Breast epithelium (tissue), 4 donors: ENCODE measurements at places on chromosomes 1 and 21. TPM values are rescaled to one million over a fixed set of nuclear protein-coding genes. Genes with fewer than 3 reads are reported as not detected.

DNA sequence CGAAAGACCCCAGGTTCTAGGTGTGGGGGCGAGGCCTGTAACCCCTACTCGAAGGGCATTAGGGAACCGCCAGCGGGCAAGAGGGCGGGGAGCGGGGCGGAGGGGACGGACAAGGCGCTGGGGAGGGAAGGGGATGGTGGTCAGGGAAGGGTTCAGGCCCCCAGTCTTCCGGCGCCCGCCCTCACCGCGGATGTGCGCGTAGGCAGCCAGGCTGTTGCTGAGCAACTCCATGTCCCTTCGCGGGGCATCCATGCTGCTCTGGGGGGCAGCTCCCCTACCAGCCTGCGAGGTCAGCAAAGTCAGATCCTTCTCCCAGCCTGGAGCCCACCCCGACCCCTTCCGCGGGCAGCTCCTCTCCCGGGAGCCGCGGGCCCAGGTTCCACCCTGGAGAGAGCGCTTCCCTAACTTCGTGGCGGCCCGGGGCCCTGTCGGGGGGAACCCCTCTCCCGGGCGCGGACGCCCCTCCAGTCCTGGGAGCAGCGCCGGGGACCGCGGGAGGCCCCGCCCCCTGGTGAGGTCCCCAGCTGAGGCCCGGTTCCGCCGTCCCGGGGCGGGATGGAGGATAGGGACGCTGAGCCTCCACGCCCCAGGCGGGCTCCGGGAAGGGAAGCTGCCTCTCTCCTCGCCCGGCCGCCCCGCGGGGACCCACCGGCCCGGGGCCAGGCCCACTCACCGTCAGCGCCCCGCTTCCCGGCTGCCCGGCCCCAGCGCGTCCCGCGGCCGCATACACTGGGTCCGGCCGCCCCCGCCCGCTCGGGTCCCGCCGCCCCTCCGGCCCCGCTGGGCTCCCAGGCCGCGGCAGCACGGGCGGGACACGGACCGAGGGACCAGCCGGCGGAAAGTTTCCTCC is 434 bp downstream of the EVA1B start:
- no peak for DNase-seq

GRCh38 chr1:6246497-6247467 is 2.8 kb downstream of the HES3 start:
- DNase-seq = peak; percentile 83

- no peak for DNase-seq
Observed at GRCh38 chr1:213381572-213382084, 330.6 kb downstream of the RPS6KC1 start.

- DNase-seq = no peak
Observed at GRCh38 chr21:25149022-25149421, 458.3 kb downstream of the MRPL39 start.

DNA sequence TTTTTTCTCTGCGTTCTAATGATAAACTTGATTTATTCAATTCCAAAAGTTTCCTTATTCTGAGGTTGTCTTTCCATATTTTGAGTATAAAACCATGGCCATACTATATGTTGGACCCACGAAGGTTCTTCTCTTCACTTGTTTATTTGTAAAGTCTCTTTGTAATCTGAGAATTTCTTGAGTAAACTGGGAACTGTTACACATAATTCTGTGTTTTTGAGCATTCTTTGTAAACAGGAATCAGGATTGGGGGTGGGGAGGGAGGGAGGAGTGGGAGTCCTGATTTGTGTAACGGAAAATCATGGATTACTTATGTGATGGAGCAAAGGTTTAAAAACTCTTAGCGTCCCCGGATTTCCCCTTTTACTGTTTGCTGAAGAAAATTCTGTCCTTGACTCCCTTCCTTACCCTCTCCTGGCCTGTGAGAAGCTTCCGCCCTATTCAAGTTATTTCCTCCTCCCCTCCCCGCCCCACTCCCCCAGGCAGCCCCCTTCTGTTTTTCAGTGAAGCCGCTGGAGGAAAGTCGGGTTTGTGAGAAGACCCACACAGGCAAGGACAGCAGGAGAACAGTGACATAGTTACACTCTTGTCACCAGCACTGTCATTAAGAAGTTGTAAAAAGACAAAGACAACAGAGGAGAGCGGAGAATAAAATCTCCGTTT is 6.4 kb upstream of the NBPF11 start:
- DNase-seq = no peak

- no peak for DNase-seq
Observed at GRCh38 chr1:56404561-56405030, 174.8 kb downstream of the PLPP3 start.

GRCh38 chr21:45550522-45551210 is 8.4 kb upstream of the SLC19A1 start:
- no peak for DNase-seq

GRCh38 chr21:38734646-38735365 is 70.9 kb upstream of the ETS2 start:
- DNase-seq = no peak

DNA sequence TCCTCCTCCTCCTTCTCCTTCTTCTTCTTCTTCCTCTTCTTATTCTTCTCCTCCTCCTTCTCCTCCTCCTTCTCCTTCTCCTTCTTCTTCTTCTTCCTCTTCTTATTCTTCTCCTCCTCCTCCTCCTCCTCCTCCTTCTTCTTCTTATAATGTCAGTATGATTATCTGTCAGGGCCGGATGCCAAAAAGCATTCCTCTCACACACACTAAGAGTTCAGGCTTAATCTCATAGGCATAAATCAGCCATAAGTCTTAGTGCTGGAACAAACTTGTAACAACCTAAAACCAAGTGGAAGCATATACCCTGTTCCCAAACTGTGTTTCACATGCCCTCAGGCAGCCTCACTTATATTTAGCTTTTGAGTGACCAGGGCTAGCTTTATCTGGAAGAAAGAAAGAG is 240.3 kb downstream of the LMX1A start:
- DNase-seq = no peak

DNA sequence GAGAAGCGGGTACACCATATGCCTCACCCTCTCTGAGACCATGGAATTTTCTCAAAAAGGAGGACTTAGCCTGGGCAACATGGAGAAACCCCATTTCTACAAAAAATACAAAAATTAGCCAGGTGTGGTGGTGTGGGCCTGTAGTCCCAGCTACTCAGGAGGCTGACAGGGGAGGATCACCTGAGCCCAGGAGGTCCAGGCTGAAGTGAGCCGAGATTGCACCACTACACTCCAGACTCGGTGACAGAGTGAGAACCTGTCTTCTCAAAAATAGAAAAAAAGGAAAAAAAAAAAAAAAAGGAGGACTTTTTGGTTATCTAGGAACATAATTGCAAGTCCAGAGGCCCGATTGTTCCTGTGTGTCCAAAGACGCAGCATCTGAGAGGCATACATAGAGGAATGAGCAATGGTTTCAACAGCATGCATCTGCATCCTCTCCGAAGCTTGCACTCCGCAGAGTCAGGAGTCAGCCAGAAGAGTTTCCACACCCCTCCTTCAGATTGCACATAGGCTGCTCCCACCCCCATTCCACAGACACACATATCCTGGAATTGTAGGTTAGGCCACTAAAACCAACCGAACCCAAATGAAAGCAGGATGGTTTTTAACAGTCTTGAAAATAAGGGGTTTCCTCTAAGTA is 2.5 kb upstream of the TBX15 start:
- no peak for DNase-seq

DNA sequence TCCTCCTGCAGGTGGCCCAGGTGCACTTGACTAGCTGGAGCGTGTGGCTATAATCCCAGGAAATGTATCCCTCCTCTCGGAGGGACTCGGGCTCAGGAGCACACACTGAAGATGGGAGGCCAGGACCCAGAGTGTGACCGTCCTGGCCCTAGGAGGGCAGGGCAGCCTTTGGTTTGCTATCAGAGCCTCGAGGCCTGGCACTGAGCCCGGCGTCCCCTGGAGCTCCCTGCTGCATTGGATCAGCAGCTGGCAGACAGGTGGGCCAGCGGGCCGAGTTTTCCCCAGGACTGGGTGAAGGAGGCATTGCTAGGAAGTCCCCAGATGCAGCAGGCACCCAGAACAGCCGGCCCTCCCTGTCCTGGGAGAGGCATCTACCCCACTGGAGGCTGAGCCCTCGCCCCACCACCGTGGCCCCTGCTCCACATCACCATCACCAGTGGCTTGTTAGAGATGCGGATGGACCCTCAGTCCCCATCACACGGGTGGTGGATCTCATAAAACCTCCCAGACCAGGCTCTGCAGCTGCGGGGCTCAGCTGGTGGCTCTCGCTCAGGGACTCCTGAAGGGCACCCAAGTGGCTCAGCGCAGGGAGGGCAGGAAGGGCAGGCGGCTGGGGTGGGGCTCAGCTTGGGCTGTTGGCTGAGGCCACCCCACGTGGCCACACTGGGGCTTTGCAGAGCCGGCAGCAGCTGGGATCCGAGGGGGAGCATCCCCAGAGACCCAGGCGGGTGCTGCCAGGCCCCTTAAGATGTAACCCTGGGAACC is 32.7 kb upstream of the POFUT2 start:
- no peak for DNase-seq

DNA sequence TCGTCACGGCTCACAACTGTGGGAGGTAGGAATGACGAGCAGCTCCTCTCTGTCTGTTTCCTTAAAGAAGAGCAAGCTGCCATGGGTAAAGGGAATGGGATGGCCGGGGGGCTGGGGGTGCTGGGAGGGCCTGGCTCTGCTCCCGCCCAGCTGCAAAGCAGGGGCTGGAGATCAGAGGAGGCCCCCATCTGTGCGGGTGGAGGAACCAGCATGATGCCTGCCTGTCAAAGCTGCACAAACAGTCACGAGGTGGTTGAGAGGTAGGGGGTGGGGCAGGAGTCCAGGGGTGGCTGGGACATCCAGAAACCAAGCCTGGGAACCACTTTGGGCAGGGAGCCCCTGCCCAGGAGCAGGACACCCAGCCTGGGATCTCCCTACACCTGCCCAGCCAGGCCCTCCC is 12.6 kb downstream of the SLC41A1 start:
- DNase-seq = no peak

DNA sequence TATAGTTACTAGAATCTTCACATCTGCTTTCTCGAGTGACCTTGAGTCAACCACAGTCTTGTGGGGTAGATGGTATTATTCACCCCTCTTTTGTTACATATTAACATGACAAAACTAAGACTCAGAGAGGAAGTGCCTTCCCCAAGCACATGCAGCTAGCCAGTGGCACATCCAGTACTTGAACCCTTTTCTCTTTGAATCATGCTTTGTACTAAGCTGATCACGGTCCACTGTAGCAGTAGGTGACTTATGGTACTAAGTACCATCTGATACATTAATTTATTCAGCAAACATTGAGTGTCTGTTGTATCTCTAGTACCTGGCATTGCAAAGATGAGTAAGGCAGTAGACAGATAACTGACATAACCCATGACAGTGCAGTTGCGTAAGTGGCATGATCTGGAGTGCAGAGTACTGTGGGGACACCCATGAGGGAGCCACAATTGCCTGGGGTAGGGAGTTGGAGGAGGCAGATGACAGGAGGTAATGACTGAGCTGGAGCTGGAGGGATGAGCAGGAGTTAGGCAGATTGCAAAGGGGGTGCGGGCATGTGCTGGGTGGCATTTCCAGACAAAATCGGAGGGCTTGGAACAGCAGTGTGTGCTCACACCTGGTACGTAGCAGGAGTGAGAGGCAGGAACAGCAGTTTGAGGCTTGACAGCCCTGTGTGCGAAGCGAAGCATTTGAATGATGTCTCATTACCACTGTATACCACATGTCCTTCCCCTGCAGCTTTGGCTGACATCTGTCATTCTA is 29.8 kb downstream of the UCK2 start:
- DNase-seq = no peak

DNA sequence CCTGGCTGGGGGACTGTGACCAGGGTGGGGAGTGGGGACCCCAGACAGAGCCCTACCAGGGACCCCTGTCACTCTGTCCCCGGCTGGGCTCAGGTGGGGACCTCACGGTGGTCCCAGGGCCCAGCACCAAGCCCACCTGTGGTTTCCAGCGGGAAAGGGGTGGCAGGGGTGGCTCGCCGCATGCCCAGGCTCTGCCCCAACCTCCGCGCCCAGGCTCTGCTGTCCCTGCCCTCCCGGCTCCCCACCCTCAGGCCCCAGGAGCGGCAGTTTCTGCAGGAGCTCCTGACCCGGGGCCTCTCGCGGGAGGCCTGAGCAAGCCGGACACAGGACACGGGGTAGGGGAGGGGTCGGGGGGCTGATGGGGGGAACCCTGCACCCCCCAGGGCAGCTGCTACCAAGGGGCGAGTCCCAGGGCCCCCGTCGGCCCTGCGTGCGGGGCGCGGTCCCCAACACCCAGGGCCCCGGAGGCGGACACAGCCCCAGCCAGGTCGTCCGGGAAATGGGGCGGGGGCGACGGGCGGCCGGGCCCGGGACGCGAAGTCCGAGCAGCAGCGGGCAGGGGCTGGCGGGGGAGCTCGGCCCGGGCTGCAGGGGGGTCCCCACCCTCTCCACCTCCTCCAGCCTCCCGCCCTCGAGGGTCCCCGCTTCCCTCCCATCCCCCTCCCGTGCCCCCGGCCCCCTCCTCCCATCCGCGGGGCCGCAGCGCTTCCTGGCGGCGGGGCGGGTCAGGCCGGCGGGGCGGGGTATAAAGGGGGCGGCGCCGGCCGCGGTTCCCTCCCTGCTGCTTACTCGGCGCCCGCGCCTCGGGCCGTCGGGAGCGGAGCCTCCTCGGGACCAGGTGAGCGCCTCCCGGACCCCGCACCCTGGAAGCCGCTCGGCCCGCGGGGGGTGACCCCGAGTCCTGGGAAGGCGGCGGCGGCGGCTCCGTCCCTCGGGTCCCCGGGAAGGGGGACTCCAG is at the start of gene COL6A2:
COL6A2 (plus strand) TSS at position 777 of the 958 bp plus-strand sequence.
- DNase-seq = peak; percentile 59

DNA sequence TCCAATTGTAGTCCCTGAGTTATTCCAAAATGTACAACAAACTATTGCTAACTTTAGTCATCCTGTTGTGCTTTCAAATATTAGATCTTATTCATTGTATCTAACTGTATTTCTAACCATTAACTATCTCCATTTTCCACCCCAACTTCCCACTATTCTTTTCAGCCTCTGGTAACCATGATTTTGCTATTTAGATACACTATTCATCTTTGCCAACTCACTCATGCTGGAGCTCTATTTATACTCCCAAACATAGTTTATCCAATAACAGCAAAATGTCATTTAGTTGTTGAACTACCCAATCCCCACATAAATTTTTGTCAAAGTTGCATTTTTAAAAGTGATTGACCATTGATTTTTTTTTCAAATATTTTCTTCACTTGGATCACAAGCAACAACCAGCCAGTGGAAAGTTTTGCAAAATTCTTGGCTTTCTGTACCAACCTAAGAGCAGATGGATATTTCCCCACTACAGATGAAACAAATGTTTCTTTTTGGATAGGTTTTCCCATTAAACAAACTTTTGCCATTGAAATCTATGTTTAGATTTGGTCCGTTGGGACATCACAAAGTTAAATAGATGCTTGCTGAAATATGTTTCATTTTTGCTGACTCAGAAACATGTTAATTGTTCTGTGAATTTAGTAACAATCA is 866.0 kb downstream of the LTN1 start:
- DNase-seq = no peak

- DNase-seq = no peak
Observed at GRCh38 chr1:59750328-59751003, 64.3 kb upstream of the HOOK1 start.

- DNase-seq = no peak
Observed at GRCh38 chr1:45892068-45892785, 88.8 kb downstream of the MAST2 start.

S100A7A gene
- not detected for total RNA-seq

GART gene
- 90.8 TPM for total RNA-seq

LCE1A gene
- not detected for total RNA-seq
